ENCODE measurements at places on chromosomes 2 and 18.

DNA sequence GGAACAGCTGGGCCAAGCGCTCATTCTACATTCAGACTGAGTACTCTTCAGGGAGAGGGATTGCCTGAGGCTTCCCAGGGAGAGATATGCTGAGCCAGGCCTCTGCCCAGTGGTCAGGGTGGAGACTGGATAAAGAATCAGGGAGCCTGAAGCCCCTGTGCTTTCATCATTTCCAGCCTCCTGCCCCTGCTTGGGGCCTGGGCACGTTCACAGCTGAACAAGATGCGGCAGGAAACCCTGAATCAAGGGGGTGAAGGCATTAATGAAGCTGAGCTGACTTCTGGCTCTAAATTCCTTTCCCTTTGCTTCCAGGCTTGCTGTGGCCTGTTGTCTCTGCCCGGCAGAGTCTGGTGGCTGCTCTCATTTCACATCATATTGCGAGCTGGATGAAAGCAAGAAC lies 35.0 kb downstream of the RPL37A start:
- no peak for DNase-seq

- no peak for DNase-seq
Observed at GRCh38 chr2:68478688-68479087, 11.3 kb downstream of the APLF start.

DNA sequence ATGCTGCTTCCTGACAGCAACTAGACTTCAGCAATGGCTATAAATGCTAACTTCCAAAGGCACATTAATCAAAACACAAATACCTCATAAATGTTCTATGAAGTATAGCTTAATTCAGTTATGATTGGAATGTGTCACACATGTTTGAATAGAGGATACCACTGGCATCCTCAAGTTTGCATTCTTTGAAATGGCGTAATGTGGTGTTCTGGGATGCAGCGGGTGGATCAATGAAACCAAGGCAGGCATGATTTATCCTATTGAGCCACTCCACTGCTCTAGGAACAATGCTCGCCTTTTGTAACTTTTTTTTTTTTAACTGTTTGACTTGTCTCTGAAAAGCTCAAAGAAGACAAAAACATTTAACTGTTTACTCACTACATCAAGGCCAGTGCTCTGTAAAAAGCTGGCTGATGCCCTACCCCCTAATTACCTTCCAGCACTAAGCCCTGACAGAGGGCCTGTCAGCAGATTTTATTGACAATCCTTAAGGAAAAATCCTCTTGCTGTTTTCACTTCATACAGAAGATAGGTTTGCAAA lies 278.8 kb upstream of the SESTD1 start:
- no peak for DNase-seq

DNA sequence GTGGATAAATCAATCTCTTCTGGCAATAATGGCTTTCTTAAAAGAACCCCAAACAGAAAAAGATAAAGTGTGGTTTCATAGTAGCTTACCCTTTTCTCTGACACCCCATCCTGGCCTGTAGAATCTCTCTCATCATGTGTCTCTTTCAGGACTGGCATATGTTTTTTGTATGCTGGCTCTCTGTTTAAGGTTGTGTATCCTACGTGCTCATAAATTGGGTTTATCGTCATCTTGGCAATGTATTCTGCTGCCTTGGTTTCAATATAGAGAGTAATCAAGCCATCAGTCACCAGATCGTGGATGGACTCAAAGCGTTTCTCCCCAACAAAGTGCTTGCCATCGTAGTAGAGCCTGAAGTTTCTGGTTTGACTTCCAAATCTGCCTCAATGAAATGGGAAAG lies 113.5 kb upstream of the CHRNA1 start:
- no peak for DNase-seq

Data from activated CD8-positive, alpha-beta memory T cell treated with anti-CD3 and anti-CD28 coated beads for 48 hours (primary cell).